ENCODE measurements at places on chromosomes 4 and X. TPM values are rescaled to one million over a fixed set of nuclear protein-coding genes. Genes with fewer than 3 reads are reported as not detected.

Gene TENM3
- total RNA-seq: 0.45 TPM

DNA sequence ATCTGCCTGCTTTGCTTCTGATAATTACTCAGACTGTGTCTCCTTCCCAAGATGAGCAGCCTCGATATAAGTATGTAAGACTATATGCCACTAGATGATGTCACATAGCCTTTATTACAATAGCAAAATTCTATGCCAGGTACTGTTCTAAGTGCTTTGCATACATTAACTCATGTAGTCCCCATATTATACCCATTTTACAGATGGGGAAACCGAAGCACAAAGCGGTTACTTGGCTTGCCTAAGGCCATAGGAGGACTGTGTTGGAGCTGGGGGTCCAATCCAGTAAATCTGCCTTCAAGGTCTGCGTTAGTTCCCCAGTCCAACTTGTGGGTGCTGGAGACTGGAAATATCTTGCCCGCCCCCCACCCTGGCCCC lies 826 bp upstream of the SCML1 start:
- no peaks in the 10 kb centered on the region for H3K36me3 ChIP-seq
- peaks cover 4% of the 10 kb centered on the region for H3K27me3 ChIP-seq
- peak overlapping the region; percentile 50 for H3K4me3 ChIP-seq

DNA sequence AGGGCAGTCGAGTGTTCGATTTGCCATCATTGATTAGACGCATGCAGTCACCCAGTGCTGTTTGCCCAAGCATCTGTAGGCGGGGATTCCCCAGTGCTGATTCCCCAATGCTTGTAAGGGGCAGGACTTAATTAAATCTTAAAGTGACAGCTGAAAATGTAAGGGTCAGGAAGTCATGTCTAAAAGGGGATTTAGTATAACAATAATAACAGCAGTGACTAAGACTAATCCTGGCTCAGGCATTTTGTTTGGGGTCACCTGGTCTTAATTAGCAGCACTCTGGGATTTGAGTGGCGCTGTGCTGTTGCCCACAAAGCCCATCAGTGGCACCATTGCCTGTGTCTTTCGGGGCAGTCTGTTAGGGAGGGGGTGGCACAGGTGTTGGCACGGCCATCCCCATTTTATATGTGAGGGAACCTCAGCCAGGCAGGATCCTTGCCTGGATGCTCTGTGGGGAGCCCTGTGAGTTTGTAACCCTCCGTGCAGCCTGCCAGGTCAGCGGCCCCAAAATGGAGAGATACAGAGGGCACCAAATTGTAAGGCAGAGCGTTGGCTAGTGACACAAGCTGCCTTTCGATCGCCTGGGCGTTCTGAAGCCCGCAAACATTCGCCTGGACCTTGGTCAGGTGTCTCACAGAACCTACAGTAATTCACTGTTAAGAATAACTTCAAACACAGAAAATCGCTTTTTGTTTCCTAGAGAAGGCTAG lies 146.7 kb downstream of the TBL1X start:
- H3K4me1 ChIP-seq: no peaks in the 10 kb centered on the region
- H3K4me3 ChIP-seq: no peak overlapping the region
- DNase-seq: no peak
- H3K27me3 ChIP-seq: no peaks in the 10 kb centered on the region

DNA sequence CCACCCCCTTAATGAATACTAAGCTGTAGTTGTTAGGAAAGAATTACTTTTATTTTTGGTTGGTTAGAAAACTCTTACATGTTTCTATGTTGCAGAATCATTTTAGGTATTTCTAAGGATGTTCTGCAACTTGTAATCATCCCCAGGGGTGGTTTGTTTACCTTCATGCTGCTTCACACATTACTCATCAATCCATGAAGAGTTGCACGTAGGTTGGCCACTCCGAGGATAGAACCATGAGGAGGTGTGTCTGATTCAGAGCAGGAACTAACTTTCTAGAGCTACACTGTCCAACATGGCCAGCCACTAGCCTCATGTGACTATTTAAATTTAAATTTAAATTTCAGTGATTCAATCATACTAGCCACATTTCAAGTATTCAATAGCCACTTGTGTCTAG lies 127.2 kb upstream of the FRMPD4 start:
- no peaks in the 10 kb centered on the region for H3K27me3 ChIP-seq
- no peak overlapping the region for H3K4me3 ChIP-seq
- H3K27ac ChIP-seq: no peak overlapping the region
- no peaks in the 10 kb centered on the region for H3K36me3 ChIP-seq

GRCh38 chrX:19388064-19388679 lies 44.4 kb downstream of the PDHA1 start:
- no peaks in the 10 kb centered on the region for H3K36me3 ChIP-seq
- H3K4me3 ChIP-seq: no peak overlapping the region
- no peaks in the 10 kb centered on the region for H3K4me1 ChIP-seq
- H3K27me3 ChIP-seq: no peaks in the 10 kb centered on the region

DNA sequence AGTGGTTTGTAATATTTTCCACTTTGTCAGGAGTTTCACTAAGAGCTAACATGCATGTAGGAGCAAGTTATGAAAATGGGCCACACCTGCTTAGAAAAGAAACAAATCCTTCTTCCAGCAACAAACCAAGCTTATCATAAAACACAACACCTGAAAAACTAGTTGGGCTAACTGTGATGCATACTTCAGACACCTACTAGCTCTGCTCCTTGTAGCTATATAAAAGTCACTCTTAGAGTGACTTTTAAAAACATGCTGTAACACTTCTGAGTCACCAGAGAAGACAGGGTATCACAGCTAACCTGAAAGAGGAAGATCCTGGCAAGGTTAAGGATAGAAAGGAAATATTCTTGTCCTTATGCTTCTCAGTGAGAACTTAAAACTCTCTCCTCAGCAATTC lies 3.6 kb upstream of the SLAIN2 start:
- H3K27me3 ChIP-seq: no peaks in the 10 kb centered on the region
- H3K27ac ChIP-seq: no peak overlapping the region
- H3K4me3 ChIP-seq: no peak overlapping the region
- peaks cover 20% of the 10 kb centered on the region for H3K4me1 ChIP-seq
- no peaks in the 10 kb centered on the region for H3K36me3 ChIP-seq

DNA sequence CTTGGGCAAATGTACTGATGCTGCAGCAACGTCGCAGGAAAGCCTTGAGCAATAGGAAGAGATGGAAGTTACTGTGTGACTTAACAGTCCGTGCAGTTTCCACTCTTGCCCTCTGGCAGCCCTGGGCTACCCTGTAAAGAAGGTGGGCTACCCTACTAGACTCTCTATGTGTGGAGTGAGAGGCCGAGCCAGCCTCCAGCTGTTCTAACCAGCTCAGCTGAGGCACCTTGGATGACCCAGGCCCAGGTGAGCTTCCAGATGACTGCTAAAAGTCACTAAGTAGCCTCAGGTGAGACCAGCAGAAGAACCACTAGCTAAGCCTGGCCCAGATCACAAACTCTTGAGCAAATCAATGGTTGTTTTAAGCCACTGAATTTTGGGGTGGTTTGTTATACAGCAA lies 34.9 kb upstream of the PPP2R2C start:
- H3K27ac ChIP-seq: no peak overlapping the region
- no peak for DNase-seq
- no peaks in the 10 kb centered on the region for H3K4me1 ChIP-seq
- peaks cover 6% of the 10 kb centered on the region for H3K27me3 ChIP-seq

All from stomach (tissue), 19 donors.